ENCODE measurements at places on chromosomes 16 and 17.

- no peak for DNase-seq
Observed at GRCh38 chr17:79612468-79613194, 1.8 kb upstream of the RBFOX3 start.

- DNase-seq = no peak
Observed at GRCh38 chr17:27569257-27569722, 61.7 kb upstream of the LGALS9 start.

DNA sequence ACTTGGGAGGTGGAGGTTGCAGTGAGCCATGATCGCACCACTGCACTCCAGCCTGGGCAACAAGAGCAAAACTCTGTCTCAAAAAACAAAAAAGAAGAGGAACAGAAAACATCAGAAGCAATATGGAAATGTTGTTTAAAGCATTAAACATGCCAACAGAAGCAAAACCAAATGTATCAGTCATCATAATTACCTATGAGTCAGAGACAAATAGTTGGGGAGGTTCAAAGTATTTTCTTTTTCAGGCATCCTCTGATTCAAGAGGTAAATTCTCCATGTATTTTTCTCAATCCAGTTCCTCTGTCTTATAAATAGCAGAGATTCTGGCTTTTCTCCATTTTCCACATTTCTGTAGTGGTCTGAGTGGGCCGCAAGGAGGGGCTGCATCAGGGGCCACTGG lies 2.1 kb upstream of the TM4SF5 start:
- DNase-seq = no peak

GRCh38 chr16:10370096-10370726 lies 15.7 kb upstream of the ATF7IP2 start:
- DNase-seq = no peak

- DNase-seq = no peak
Observed at GRCh38 chr17:81387100-81388090, 7.9 kb upstream of the BAHCC1 start.

DNA sequence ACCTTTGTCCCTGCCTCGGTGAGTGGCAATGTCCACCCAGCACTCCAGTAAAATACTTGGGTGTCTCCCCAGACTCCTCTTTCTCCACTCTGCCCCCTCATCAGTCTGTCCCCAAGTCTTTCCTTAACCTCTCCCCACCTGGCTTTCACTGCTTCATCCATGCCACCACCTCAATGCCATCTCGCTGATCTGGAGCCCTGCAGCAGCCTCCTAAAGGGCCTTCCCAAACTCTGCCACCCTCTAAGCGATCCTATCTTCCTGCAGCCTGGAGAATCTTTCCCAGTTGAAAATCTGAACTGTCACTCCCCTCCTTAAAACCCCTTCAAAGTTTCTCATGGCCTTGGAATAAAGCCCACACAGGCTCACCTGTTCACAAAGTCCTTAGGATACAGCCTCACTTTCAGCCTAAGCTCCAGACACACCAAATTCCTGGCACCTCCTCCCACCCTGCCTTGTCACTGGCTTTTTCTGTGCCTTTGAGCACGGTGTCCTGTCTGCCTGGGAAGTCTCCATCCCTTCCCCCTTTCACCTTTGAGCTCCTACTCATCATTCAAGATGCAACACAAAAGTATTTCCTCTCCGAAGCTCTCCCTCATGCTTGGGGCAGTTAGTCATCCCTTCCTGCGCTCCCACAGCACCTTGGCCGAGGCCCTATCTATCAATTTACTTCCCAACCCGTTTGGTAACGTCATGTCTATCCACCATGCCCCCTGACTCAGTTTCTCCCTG lies 2.8 kb downstream of the WNK4 start:
- DNase-seq = no peak

DNA sequence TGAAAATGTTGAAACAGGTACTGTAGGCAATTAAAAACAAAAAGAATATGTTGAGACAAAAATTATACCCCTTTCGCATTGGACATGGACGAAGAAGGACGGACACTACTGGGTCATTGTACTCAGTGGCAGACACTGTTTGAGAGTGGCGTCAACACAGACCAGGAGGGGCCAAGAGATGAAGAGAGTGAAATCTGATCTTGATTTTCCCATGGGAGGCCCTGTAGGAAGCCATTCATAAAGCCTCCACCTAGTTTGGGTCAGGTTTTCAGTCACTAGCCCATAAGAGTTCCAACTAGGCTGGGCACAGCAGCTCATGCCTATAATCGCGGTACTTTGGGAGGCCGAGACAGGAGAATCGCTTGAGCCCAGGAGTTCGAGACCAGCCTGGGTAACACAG lies 23.6 kb upstream of the SMURF2 start:
- no peak for DNase-seq

DNA sequence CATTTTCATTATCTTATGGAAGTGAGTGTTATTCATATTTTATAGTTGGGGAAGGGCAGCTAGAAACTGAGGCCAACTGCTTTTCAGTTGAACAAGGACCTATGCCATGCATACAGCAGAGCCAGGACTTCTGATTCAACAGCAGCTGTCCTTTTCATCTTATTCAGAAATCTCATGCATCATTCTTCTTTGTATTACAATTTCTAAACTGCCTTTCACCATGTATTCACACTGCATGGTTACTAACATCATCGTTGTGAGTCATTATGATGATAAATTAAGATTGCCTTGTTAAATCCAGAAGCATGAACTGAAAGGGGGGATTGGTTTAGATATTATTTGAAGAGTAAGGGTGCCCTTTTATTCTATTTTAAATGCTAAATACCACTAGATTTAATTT lies 1470.1 kb upstream of the GOT2 start:
- DNase-seq = no peak

- DNase-seq = no peak
Observed at GRCh38 chr16:50839920-50840729, 98.2 kb downstream of the CYLD start.

- no peak for DNase-seq
Observed at GRCh38 chr16:25020112-25020631, 5.0 kb upstream of the ARHGAP17 start.

- no peak for DNase-seq
Observed at GRCh38 chr17:30534298-30534697, 57.1 kb downstream of the GOSR1 start.

- no peak for DNase-seq
Observed at GRCh38 chr17:3647769-3648555, 11.4 kb downstream of the CTNS start.

DNA sequence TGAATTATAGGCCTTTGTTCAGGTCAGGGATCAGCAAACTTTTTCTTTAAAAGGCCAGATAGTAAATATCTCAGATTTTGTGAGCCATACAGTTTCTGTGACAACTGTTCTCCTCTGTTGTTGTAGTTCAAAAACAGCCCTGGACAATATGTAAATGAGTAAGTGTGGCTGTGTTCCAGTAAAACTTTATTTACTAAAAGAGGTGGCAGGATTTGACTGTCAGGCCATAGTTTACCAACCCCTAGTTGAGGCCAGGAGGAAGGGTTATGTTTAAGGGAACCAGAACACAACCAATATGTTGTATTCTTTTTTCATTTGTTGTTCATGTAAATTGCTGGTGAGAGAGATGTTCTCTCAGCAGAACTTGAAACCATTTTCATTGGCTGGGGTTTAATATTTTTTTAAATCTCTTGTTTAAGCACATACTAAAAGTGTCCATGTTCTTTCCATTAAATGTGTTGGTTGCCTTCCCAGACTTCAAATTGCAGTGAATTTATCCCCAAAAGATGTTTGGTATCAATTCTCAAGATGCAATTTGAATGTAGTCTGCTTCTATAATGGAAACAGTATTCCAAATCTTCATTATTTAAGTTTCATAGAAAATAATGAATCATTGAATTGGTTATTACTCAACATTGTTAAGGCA lies 260.3 kb downstream of the FTO start:
- no peak for DNase-seq

DNA sequence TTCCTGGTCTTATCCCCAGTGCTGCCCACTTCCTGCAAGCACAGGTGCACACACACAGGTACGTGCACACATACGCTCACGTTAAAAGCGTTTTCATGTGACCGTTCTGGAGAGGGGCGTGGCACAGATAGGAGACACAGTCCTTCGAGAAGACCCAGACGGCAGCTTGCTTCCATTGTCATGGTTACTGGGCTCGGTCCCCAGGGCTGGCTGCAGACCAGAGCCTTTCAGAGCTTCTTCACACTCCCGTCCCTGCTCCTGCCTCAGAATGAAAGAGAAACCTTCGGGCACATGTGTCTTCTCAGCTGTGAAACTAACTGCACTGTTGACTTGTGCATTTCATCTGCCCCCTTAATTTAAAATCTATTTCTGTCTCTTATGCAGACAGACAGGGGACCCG lies 154.2 kb downstream of the PITPNC1 start:
- DNase-seq = no peak

DNA sequence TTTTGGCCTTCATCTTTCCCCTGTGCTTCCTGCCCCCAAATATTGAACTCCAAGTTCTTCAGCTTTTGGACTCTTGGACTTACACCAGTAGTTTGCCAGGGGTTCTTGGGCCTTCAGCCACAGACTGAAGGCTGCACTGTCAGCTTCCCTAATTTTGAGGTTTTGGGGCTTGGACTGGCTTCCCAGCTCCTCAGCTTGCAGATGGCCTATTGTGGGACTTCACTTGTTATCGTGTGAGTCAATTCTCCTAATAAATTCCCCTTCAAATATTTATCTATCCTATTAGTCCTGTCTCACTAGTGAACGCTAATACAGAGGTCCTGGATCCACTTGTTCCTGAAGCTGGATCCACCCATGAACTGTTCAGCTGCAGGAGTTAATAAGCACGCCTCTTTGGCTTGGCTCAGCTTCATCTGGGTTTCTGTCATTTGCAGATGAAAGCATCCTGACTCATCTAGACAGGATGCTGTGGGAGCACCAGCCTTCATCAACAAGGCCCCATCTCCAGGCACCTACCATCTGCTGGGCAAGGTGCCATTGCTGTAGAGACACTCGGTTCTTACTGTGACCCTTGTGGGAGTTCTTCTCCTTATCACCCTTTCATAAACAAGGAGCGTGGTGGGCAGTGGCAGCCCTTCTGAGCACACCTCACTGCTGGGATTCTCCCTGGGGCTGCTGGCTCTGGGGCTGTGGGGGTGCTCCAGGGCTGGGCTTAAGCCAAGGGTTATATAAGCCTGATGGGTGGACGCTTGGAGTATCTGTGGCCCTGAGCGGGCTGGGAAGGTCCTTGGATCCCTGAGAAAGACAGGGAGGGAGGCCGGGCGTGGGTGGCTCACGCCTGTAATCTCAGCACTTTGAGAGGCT lies 23.1 kb downstream of the LAT start:
- no peak for DNase-seq

GRCh38 chr17:44222112-44222869 lies 2.8 kb upstream of the UBTF start:
- no peak for DNase-seq

- no peak for DNase-seq
Observed at GRCh38 chr16:78060295-78060694, 37.9 kb downstream of the CLEC3A start.

GRCh38 chr16:72112906-72113615 lies 19.4 kb downstream of the DHX38 start:
- DNase-seq = no peak

DNA sequence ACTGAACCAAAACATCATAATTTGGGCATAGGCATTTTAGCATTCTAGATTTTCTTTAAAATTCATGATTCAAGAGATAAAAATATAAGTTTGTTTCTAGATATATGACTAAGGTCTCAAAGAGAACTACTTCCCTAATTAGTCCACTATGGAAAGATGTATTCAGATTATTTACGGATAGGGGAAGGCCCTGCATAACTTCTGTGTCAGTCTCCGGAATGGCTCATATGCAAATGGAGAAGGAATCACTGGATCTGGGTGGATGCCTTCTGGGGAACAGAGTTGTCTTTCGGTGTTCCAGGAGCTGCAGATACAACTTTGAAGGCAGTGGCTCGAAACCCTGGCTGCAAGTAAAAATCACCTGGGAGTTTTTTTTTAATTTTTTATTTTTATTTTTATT lies 17.1 kb upstream of the WFIKKN2 start:
- no peak for DNase-seq

GRCh38 chr16:74742051-74742481 lies 32.6 kb downstream of the FA2H start:
- no peak for DNase-seq

DNA sequence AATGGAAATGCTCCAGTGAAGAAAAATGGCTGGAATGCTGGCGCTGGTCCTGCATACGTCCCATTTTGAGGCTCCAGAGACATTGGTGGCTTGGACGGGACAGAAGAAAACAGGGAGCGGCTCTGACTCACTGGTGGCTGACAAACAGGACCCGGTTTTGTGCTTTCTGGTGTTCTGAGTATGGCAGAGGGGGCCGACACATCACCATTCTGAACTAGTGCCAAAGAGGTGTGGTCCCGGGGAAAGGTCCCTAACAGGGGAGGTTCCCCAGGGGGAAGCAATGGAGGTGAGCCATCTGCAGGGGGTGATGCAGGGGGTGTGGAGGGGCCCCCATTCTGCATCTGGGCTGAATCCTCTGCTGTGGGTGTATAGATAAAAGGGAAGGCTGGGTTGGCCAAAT lies 8.3 kb downstream of the ANKRD40 start:
- DNase-seq = no peak

GRCh38 chr16:14324581-14324980 lies 253.5 kb downstream of the MRTFB start:
- no peak for DNase-seq

- no peak for DNase-seq
Observed at GRCh38 chr17:32152130-32152529, 9.8 kb downstream of the RHOT1 start.

- DNase-seq = no peak
Observed at GRCh38 chr16:56862776-56863175, 2.2 kb upstream of the SLC12A3 start.

GRCh38 chr17:57928928-57929327 lies 26.3 kb downstream of the CUEDC1 start:
- no peak for DNase-seq

DNA sequence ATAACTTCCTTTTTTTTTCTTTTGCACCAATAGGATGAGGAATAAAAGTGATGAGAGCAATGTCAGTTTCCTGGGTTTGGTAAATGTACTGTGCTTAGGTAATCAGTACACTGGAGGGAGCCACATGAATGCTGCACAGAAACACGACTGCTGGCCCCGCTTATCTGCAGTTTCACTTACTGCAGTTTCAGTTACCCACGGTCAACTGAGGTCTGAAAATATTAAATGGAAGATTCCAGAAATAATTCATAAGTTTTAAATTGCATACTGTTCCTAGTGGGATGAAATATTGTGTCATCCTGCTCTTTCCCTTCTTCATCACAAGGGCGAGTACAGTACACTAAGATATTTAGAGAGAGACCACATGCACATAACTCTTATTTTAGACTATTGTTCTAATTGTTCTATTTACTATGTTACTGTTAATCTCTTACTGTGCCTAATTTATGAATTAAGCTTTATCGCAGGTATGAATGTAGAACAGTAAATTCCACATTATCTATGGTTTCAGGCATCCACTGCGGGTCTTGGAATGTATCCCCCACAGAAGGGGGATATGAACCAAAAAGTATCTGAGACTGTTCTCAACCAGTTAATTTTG lies 6.4 kb upstream of the LGALS3BP start:
- no peak for DNase-seq
